IPS DF 6.9 (cell line): ENCODE measurements at places on chromosomes 2 and 18.

GRCh38 chr2:240393831-240394410 lies 41.5 kb upstream of the GPC1 start:
- no peak for DNase-seq

- DNase-seq: no peak
These were observed 9.2 kb upstream of the HK2 start for GRCh38 chr2:74824679-74825078.

DNA sequence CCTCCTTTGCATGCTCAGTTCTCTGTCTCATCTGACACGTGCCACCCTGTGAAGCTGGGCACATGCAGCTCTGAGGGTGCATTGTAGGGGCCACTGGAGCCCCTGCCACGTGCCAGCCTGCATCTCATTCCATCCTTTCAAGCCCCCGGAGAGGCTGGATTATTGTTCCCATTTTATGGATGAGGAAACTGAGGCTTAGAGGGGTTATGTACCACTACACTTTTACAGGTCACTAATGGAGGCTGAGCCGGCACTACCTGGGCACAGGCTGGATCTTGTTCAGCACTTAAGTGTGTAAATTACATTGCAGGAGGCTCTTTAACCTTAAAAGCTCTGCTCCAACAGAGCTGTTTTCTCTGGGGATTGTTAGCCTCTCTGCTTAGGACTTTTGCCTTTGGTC lies 47.5 kb downstream of the KCNIP3 start:
- no peak for DNase-seq

DNA sequence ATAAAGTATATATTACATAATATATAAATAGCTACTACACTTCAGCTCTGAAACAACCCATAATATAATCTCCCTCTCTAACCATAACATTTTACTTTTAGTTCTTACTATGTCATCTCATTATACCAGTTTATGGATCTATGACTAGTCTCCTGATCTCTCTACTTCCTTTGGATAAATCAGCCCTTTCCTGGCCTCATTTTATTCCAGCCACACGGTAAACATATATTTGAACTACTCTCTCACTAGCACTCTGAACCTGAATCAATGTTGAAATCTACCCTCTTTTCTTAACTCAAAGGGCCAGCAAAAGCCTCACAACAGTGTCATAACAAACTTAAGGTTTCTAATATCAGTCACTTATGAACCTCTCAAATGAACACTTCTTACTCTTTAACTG lies 62.6 kb downstream of the BAZ2B start:
- no peak for DNase-seq

GRCh38 chr18:7545734-7546133 lies 21.4 kb upstream of the PTPRM start:
- DNase-seq: no peak

DNA sequence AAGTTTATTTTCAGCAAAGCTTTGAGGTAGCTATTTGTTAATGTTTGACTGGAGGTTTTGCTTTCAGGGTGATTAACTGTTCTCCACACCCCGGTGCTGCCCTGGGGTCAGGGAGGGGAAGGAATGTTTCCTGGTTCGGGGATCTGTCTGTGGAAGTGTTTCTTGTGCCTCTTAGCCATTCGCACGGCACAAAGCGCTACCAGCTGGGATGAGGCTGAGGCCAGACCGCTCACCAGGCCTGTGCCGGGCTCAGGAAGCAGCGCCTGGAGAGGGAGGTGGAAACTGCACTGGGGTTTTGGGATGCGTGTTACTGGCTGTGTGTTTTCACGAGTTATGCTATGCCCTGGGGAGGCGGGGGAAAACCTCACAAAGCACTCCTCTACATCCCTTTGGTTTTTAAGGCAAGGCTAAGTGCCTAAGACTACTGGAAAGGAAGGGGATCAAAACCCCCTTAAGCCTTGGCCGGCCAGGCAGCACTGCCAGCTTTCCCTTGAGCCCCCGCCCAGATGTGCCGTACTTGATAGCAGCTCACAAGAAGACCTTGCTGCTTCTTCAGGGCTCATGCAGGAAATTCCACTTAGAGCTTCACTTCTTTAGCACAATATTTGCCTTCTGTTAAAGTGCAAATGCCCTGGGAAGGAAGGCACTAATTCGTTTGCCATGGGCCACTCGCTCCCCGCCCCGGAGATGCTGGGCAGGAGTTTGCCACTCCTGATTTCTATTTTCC lies 65.7 kb upstream of the CNGA3 start:
- no peak for DNase-seq

DNA sequence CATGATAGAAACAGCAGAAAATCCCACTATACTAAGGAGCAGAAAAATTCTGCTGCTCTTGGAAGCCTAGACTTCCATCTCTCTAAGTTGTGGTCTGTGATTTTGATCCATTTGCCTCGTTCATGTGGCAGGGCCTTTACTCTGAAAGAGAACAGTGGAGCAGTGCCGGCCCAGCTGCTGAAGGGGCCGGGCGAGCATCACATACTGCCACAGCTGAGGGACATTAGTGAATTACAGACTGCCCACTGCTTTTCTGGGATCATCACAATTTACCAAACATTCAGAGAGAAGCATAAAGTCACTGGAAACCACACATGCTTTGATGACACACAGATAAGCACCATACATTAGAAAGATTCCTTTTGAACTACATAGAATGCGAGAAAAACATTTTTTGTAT lies 217.0 kb upstream of the BOD1L2 start:
- DNase-seq: no peak

DNA sequence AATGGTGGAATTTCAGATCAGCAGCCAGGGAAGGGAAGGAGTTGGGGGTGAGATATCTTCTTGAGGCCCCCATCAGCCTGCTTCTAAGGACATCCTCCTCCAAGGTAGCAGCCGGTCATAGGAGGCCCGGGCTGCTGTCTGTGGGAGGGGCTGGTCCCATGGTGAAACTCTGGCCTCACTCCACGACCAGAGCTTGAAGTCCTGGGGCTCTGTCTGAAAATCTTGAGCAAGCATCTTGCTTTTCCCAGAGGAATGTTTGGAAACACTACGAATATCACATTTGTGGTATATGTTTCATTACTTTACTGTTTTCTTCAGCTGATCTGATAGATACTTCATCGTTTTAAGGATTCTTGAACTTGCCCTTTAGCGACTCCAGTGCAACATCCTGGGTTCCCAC lies 103.7 kb downstream of the CTAGE1 start:
- DNase-seq: no peak

GRCh38 chr2:168432565-168433186 lies 23.4 kb upstream of the CERS6 start:
- no peak for DNase-seq

- DNase-seq: no peak
These were observed 63.1 kb upstream of the B3GNT7 start for GRCh38 chr2:231332388-231332787.

- no peak for DNase-seq
These were observed 80.5 kb downstream of the NRXN1 start for GRCh38 chr2:50951437-50951836.

- no peak for DNase-seq
These were observed 67.9 kb downstream of the NCOA1 start for GRCh38 chr2:24558781-24559472.
